ENCODE measurements at places on chromosomes 1 and 21.
A peak's percentile ranks its signal among the peaks of the same experiment; 100 is the strongest.

DNA sequence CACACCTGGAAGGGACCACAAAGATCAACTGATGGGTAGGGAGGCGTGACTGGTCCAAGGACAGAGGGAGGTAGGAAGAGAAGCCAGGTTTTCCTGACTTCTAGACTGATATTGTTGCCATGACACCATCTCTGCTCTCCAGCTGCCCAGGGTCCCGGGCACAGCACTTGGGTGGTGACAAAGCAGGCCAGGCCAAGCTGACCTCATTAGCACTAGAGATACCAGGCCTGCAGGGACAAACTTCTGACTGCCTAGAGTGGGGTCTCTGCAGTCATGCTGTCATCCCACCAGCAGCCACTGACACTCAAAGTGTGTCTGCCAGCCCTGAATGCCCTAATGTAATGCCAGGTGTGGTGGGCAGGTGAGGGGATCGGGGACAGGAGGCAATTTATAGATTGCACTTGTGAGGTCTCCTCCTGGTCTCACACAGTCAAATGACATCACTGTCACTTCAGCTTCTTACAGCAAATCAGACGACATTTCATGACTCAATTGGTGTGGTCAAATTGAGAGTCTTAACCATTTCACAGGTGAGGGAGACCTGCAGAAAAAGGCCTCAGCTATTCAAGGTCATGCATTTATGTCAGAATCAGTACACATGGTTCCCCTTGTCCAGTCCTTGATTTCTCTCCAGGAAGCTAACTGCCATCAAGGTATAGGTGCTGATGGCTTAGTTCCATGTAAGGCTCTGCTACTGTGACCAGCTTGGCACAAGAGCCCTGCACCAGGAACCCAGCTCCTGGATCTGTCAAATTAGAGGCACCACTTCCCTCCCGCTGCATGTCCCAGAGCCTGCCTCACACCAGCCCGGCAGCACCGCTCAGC, 2.7 kb downstream of the SLC9A1 start:
- DNase-seq, result no peak

GRCh38 chr1:69016468-69016867, 519.6 kb upstream of the DEPDC1 start:
- DNase-seq, result no peak

DNA sequence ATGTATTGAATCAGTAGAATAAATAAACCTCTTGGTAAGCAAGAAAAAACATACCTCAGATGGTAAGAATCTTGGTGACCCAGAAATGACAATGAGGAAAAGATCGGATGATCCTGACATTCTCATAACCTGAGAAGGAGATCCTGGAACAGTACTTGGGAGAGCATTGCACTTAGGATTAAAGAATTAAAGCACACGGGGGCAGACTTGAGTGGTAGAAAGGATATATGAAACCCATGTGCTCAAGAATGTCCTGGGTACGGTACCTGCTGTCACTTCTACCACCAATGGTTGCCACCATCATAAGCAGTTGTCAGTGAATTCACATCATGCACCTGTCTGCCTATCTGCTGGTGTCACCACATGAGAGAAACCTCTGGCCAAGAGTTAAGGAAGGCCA, 108.9 kb upstream of the GJB5 start:
- DNase-seq, result no peak

- no peak for DNase-seq
Measured at GRCh38 chr1:218718977-218719376, 373.8 kb downstream of the TGFB2 start.

- DNase-seq, result no peak
Measured at GRCh38 chr1:47656719-47657685, 219.2 kb downstream of the FOXD2 start.

DNA sequence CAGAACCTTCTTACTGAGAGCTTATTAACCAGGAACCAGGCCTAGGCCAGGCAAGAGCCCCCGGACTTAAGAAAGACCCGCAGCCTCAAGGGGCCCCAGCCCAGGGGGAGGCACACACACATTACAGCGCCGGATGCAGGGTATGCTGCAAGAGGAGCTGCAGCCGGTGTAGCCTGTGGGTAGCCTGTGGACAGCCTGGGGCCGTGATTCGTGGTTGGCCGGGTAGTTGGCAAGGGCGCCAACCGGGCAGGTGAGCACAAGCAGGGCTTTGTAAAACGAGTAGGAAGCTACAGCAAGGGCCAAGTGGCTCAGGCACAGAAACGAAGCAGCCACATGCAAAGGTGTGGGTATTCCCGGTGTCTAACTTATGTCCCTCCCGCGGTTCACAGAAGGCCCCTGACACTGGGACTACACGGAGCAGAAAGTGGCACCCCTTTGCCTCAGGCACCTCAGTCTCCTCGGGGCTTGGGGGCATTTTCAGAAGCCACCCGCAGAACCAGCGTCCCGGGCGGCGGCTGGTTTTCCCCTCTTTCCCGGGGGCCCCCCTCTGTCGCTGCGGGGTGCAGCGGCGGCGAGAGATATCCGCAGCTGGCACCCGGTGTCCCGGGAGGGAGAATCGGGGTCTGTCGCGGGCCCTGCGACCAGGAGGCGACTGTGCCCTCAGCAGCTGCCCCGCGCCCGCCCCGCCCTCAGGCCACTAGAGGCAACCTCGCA, 40.8 kb downstream of the KIAA1614 start:
- no peak for DNase-seq

- no peak for DNase-seq
Measured at GRCh38 chr1:116679091-116679827, 11.7 kb upstream of the IGSF3 start.

- DNase-seq, result no peak
Measured at GRCh38 chr1:118366286-118366685, 181.3 kb upstream of the SPAG17 start.

DNA sequence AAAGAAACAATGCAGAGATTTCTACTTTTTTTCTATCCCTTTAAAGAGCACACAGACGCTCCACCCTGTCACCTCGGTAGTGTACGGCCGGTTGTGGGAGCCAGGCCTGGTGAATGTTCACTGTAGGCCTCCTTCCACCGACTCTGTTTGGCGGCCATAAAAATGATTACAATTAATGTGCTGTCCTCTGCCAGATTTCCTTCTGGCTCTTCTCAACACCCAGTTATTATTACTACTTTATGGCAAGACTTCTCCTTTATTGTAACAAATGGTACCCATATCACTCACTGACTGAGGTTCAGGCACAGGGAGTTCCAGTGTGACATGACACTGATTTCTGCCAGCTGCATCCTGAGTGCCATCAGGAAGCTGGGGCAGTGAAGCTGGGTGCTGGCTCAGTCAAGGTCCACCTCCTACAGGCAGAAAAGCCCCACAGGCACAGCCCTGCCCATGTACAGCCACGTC, 37.4 kb downstream of the GPR161 start:
- DNase-seq, result no peak

GRCh38 chr21:41955516-41955915, 1.7 kb upstream of the C2CD2 start:
- DNase-seq, result no peak

GRCh38 chr1:246709835-246710234, 14.4 kb upstream of the SCCPDH start:
- no peak for DNase-seq

DNA sequence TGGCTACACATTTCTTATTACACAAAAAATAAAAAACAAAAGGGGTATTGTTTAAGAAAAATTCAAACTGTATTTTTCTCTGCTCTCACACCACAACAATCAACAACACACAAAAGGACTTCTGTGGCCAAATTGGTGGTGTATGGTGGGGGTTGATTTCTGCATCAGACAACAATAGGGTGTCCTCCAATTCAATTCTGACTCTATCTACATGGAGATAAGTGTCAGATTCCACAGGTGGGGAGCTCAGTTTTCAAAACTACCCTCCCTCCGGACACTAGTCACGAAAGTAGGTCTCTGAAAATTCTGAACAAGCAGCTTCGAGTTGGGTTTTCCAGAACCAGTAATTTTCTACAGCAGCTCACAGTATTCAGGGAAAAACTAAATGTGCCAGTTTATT, 744.9 kb upstream of the NCAM2 start:
- no peak for DNase-seq

GRCh38 chr1:26994787-26995517, 1.5 kb downstream of the TRNP1 start:
- no peak for DNase-seq

DNA sequence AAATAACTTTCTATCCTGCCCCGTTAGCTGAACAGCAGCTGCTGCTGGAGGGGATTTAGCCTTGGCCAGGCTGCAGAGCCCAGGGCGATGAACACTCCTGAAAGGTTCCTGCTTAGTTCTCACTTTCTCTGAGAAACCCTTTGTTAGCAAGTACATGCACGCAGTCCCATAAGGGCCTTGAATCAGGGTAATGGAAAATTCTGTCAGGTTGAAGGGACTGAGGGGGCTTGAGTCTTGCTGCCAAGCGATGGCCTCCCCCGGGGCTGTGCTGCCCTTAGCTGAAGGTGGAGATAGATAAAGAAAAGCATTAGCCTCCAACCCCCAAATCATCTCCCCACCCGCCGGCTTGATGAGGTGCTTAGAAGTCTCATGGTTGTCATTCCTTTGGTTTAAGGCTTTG, 7.9 kb downstream of the GJA5 start:
- no peak for DNase-seq

DNA sequence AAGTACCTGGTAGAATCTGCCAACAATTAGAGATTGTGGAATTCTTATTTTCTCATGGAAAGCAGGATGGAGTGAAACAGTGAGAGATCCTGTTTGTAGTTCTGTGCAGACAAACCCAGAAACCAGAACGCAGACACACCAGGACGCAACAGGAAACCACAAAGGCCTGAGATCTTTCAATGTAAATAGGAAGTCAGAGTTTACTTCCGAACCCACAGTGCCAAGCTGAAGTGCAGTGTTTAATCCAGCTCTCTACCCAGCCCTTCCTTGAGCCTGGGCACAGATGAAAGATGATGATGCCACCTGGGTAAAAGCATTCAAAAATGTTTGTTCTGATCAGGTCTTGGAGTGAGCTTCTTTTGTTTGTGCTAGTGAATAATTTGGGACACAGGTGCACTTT, 244.2 kb upstream of the HOOK1 start:
- no peak for DNase-seq

- DNase-seq, result no peak
Measured at GRCh38 chr1:68588304-68588703, 91.4 kb upstream of the DEPDC1 start.

GRCh38 chr1:6889875-6890480, 104.7 kb downstream of the CAMTA1 start:
- peak; percentile 20 for DNase-seq

DNA sequence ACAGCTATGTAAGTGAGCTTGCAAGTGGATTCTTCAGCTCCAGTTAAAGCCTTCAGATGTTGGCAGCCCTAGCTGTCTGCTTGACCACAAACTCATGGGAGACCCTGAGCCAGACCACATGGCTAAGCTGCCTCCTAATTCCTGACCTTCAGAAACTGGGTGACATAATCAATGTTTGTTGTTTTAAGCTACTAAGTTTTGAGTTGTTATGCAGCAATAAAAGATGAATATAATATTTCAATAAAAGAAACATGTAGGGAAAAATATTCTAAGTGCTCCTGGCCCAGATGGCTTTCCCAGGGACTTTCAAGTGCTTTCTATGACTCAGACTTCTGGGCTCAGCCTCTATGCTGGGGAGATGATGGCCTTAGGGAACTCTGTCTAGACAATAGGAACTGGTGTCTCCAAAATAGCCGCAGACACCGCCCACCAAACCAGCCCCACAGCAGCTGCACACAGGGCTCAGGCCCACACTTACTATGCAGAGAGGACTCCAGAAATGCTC, 20.3 kb upstream of the AZIN2 start:
- DNase-seq, result no peak

- DNase-seq, result no peak
Measured at GRCh38 chr1:55868026-55868425, 652.9 kb upstream of the USP24 start.

- DNase-seq, result no peak
Measured at GRCh38 chr1:174204697-174205308, 45.5 kb downstream of the RABGAP1L start.

DNA sequence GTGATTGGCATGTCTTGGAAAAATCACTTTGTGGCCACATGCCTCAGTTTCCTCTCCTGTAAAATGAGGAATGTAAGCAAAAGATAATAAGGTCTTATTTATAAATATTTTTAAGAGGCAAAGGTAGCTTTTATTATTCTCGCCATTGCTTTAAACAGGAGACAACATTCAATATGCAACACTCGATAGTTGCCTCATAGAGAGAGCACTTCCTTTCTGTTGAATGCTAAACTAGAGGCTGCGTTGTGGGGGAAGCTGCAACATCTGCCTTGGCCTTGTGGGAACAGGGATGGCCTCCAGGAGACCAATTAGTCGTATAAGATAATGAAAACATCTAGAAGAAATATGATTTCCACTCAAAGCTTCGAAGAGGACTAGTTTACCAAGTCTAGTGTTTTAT, 3.5 kb downstream of the OSCP1 start:
- DNase-seq, result no peak

DNA sequence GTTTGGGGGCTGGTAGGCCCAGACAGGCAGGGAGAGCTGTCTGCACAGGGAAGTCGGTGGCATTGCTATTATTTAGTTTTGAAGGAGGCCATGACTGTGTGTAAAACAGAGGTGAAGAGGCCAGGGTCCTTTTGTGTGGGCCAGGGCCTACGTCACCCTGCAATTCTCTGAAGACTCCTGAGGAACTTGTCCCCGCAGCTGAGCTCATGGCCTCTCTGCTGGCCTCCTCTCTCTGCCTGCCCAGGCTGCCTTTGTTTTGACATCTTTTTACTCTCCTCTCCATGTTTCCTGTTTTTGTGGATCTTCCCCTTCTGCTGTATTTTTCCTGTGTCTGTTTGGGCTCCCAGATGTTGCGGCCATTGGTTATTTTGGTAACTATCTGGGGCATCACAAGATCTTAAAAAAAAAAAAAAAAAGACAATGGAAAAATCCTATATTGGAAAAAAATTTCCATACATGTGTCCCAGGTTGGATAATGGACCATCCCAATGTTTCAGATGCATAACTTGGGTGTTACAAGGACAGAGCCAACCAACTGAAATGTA, 280.7 kb downstream of the RPS6KC1 start:
- no peak for DNase-seq

DNA sequence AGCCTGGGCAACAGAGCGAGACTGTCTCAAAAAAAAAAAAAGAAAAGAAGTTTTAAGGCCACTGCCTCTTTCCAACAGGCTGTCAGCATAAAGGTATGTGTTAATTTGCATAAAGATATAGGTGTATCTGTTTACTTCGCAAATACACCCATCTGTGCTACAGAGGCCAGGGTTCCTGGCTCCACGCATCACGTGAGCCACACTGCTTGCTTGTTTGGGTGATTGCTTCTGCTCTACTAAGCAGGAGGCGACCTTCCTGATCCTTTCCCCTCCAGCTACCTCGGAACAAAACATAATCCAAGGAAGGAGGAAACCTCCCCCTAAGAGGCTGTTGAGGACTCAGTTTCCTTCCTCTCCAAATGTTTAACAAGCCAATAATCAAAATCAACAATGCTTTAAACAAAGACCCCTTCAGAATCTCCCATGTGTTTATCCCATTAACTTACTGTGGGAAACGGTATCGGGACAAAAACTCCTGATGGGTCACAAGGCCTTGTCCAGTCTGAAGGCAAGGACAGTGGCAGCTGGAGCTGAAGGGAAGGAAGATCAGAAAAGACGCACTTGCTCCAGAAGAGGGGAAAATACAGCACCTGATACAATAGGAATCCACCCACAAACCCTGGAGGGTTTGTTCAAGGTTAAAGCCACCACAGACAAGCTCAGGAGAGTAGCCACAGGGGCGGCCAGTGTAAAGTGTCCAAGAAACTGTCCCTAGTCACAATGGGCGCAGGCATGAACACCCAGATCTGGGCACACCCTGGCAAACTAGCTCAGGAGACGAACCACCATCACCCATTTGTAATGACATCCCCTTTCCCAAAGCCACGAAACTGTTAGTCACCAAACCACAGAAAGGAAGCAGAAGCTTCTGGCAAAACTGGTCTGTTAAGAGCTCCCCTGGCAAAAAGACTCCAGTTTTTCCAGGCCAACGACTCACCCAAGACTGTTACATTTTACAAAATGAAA, 17.2 kb downstream of the CTNNBIP1 start:
- no peak for DNase-seq

Measured in neuronal stem cell (in vitro differentiated cells).